Caudate nucleus (tissue), 63 donors: ENCODE measurements at places on chromosomes 7 and 10.

GRCh38 chr7:63521-64021 lies 128.8 kb upstream of the FAM20C start:
- DNase-seq = no peak

DNA sequence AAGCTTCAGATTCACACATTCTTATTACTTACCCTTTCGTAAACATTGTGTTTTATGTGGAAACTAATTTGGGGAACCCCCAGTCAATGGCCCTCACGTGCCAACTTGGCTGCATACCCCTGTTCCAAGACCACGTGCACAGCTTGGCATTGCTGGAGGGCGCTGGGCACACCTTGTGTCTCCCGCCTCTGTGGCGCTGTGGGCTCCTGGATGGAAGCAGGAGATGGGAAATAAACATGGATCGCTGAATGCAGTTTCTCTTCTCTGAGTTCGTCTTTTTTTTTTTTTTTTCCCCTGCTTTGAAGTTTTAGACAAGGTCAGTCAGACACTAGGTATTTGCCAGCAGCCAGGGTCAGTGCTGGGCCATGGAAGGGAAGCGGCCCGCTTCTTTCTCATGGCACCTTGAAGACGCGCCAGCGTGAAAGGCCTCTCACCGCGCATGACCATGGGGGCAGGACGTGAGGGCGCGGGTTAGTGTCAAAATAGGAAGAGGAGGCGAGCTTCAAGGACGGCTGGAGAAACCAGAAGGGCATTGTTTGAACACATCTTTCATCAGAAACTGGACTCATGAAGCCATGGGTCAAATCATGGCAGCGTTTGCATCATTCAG lies 27.3 kb downstream of the BNIP3 start:
- no peak for DNase-seq

- DNase-seq = no peak
Observed at GRCh38 chr10:13684806-13685482, 98.2 kb downstream of the PRPF18 start.

GRCh38 chr10:78025685-78026364 lies 3.5 kb downstream of the POLR3A start:
- DNase-seq = no peak

GRCh38 chr7:2270495-2270894 lies 28.5 kb downstream of the NUDT1 start:
- no peak for DNase-seq

- DNase-seq = no peak
Observed at GRCh38 chr7:157312941-157313340, 23.9 kb upstream of the DNAJB6 start.
